ENCODE measurements at places on chromosomes 5 and 9.

GRCh38 chr5:109550077-109550476, 139.7 kb upstream of the MAN2A1 start:
- no peak for DNase-seq

GRCh38 chr5:116456036-116456435, 118.6 kb downstream of the SEMA6A start:
- DNase-seq, result no peak

GRCh38 chr5:126744836-126745235, 32.1 kb upstream of the LMNB1 start:
- DNase-seq, result no peak

GRCh38 chr9:69425136-69425801, 100.3 kb downstream of the ENTREP1 start:
- DNase-seq, result no peak

- no peak for DNase-seq
These were observed 259.1 kb downstream of the SYK start for GRCh38 chr9:91060520-91061343.

DNA sequence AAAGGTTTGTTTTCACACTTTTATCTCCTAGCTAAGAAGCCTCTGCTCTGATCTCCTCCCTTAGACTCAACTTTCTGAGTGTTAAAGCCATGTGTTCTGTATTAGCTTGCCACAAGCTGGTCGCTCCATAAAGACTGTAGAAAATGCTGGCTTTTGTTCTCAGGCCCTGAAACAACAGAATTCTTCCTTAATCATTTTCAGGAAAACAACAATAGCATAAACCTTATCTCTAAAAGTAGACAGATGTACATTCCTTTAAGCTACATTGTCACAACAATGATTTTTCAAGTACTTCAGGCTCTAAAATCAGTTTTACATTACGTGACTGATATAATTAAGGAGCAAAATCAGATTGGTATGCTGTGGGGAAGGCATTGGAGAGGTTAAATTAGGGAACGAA, 41.9 kb downstream of the VCAN start:
- DNase-seq, result no peak

DNA sequence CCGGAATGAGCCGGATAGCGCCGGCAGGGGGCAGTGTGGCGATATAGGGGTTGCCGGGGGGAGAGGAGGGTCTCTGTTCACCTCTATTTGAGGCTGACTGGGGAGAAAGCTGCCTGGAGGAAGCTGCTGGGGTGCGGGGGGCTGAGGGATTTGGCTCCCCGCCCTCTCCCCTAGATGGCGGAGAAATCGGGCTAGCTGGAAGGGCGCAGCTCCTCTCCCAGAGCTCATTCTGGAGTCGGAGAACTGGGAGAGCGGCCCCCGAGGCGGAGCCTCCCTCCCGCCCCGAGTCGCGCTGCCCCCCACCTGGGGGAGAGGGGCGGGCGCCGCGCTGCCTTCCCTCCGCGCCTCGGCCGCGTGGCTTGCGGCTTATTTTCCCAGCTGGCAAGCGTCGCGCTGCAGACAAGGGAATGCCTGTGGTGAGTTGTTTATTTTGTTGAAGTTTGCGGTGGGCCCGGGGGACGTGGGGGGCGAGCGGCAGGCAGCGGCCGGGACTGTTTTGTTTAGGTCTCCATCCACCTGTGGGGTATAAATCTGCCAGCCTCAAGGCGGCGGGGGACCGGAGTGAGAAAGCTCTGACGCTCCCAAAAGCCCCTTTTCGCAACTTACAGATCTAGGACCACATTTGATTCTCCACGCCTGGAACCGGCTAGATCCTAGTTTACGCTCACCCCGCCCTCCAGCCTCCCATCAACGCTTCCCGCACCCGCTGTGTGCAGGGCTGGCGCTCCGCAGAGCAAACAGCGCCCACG, 4.1 kb upstream of the RGMB start:
- peak; percentile 61 for DNase-seq

- peak; percentile 67 for DNase-seq
These were observed 13.1 kb downstream of the PALM2AKAP2 start for GRCh38 chr9:109792951-109793546.

DNA sequence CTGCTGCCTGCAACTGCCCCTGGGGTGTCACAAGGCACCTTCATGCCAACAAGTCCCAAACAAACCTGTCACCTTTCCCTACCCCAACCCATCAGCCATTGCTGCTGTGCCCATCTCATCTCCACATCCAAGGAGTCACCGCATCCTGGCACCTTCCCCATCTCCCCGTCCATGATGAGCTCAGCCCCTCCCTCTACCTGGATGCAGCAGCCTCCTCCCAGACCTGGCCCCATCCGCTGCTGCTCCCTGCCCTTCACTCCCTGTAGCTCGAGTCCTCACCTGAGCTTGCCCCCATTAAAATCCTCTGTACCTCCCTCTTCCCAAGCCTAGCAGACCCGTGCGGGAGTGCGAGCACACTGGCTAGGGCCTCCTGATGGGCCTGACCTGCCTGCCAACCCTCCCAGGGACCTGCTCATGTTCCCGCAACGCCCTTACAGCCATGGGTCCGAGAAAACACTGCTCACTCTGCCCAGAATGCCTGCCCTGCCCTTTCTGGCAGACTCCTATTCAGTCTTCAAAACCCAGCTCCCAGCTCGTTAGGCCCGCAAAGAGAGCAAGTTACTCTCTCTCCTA, 110.6 kb downstream of the ADAMTS2 start:
- no peak for DNase-seq

DNA sequence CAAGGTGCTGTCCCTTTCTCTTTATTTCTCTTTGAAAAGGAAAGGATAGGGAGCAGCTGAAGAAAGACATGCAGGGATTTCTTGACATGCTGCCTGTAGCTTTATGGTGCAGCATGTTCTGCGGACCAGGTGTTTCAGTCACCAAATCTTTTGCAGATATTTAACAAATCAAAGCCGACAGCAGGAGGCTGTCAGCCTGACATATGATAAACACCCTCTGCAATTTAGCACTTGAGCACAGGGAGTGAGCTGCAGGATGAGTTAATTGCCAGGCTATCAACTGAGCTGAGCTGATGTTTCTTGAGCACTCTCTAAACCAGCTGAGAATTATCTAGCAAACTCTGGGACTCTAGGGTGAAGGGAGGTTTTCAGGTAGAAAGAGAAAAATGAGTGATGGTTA, 212.8 kb upstream of the ATP10B start:
- DNase-seq, result no peak

GRCh38 chr9:89065921-89066320, 74.7 kb downstream of the S1PR3 start:
- DNase-seq, result no peak

- no peak for DNase-seq
These were observed 12.8 kb upstream of the PRSS3 start for GRCh38 chr9:33782395-33783152.

- DNase-seq, result no peak
These were observed 104.3 kb upstream of the MAP3K1 start for GRCh38 chr5:56710826-56711590.

- no peak for DNase-seq
These were observed 248.5 kb downstream of the SMARCA2 start for GRCh38 chr9:2263665-2264064.

DNA sequence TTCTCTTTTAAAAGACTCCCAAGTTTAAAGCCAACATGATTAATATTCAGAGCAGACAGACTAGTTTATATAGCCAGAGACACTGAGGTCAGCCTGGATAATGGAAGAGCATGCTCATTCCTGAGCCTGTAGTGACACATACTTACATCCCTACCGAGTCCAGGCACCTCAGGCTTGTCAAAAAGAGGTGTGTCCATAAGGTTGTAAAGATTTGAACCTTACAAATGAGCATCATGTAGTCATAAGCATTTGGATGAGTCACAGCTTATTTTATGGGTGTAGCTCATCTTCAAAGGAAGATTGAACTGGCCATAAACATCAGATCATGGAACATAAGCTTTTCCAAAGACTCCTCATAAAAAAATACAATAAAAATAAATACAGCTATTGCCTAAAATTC, 333.5 kb downstream of the EFNA5 start:
- no peak for DNase-seq

- peak; percentile 74 for DNase-seq
These were observed 39.2 kb downstream of the PRUNE2 start for GRCh38 chr9:76866689-76867088.

- no peak for DNase-seq
These were observed 311.2 kb downstream of the TRIM32 start for GRCh38 chr9:116998305-116998704.

GRCh38 chr9:80134487-80134886, 562.7 kb downstream of the TLE4 start:
- no peak for DNase-seq

- DNase-seq, result no peak
These were observed 108.1 kb downstream of the JAKMIP2 start for GRCh38 chr5:147674411-147674810.

GRCh38 chr5:150007050-150007449, 6.5 kb downstream of the HMGXB3 start:
- no peak for DNase-seq

Data from SW 1271 (cell line).